ENCODE measurements at places on chromosomes 13 and 19. TPM values are rescaled to one million over a fixed set of nuclear protein-coding genes. Genes with fewer than 3 reads are reported as not detected.

Gene TNFRSF19
- 8.8 TPM for total RNA-seq

DNA sequence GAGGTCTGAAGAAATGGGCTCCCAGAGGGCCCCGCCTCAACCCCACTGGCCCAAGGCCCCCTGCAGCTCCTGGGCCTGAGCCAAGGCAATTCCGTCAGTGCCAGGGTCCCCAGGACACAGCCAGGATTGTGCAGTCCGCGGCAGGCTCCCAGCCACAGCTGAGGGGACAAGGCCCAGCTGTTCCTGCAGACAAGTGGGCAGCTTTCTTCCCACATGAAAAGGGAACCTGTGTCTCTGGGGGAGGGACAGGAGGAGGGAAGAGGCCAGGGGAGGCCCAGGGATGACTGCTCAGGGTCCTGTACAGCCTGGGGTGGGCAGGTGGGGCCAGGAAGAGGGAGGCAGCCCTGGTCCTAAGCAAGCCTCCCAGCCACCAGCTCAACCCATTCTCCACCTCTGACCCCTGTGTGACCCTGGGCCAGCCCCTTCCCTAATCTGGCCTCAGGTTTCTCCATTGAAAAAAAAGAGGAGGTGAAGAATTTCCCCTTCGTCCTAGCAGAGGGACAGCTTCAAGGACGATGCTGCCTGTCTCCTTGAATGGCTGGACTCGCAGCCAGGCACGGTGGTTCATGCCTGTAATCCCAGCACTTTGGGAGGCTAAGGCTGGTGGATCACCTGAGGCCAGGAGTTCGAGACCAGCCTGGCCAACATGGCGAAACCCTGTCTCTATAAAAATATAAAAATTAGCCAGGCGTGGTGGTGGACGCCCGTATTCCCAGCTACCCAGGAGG lies 20.5 kb upstream of the VSTM2B start:
- peaks cover 6% of the 10 kb centered on the region for H3K27me3 ChIP-seq
- H3K36me3 ChIP-seq, result peaks cover 4% of the 10 kb centered on the region
- no peak for DNase-seq
- no peak overlapping the region for H3K27ac ChIP-seq
- no peak overlapping the region for H3K4me3 ChIP-seq
- no peaks in the 10 kb centered on the region for H3K4me1 ChIP-seq

- DNase-seq, result no peak
- H3K27me3 ChIP-seq, result peaks cover 2% of the 10 kb centered on the region
- no peak overlapping the region for H3K27ac ChIP-seq
- no peak overlapping the region for H3K4me3 ChIP-seq
- no peaks in the 10 kb centered on the region for H3K36me3 ChIP-seq
Observed at GRCh38 chr19:4985551-4985991, 16.7 kb downstream of the KDM4B start.

- H3K36me3 ChIP-seq, result peaks cover 14% of the 10 kb centered on the region
- peak overlapping the region; percentile 98 for H3K4me3 ChIP-seq
- peak overlapping the region; percentile 94 for H3K27ac ChIP-seq
Observed at GRCh38 chr13:110714797-110715394, 1.4 kb downstream of the ING1 start.

GRCh38 chr19:7674010-7675005 lies 2.6 kb upstream of the MCEMP1 start:
- no peaks in the 10 kb centered on the region for H3K36me3 ChIP-seq
- peaks cover 4% of the 10 kb centered on the region for H3K4me1 ChIP-seq
- H3K27ac ChIP-seq, result no peak overlapping the region

DNA sequence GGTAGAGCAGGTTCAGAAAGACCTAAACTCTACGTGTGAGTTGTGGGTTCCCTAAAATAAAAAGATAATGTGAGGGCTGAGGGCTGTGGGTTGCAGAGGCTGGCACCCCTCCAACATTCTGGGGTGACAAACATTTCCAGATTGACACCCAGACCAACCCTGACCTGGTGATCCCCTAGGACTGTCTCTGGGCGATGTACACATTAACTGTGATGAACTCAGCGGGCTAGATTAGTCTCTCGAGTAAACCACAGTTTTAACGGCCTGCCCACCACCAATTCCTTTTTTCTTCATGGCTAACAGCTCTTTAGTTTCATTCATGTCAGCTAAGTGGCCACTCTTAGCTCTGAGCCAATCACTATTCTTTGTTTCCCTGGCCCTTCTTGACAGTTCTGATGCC lies 24.8 kb downstream of the SIAH3 start:
- H3K4me1 ChIP-seq, result no peaks in the 10 kb centered on the region
- H3K27ac ChIP-seq, result no peak overlapping the region
- no peak overlapping the region for H3K4me3 ChIP-seq
- H3K27me3 ChIP-seq, result no peaks in the 10 kb centered on the region
- DNase-seq, result no peak
- no peaks in the 10 kb centered on the region for H3K36me3 ChIP-seq

Data from endothelial cell (in vitro differentiated cells).